ENCODE measurements at places on chromosomes 3 and 15. TPM values are rescaled to one million over a fixed set of nuclear protein-coding genes. Genes with fewer than 3 reads are reported as not detected.
A peak's percentile ranks its signal among the peaks of the same experiment; 100 is the strongest.

DNA sequence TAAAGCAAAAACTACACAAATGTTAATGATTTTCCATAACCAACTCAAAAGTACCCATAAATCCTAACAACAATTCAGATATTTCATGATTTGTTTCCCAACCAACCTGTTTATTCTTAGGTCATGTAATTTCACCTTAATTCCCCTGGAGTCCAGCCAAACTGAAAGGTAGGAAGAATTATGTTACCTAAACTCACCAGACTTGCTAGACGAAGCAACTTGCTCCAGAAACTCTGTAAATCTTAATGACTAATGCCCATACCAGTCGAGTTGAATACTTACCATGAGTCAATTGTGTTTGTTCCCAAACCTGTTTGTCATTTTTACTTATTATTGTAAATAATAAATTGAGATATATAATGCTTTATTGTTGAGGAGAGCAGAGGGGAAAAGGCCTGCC is 1030.0 kb downstream of the TBL1XR1 start:
- H3K4me3 ChIP-seq, result no peak overlapping the region
- no peak for DNase-seq
- no peaks in the 10 kb centered on the region for H3K4me1 ChIP-seq
- H3K27me3 ChIP-seq, result no peaks in the 10 kb centered on the region
- no peaks in the 10 kb centered on the region for H3K36me3 ChIP-seq
- no peak overlapping the region for H3K27ac ChIP-seq

GRCh38 chr3:39275052-39275451 is 4.8 kb downstream of the CX3CR1 start:
- no peak overlapping the region for H3K27ac ChIP-seq
- H3K4me1 ChIP-seq, result peaks cover 5% of the 10 kb centered on the region
- no peaks in the 10 kb centered on the region for H3K27me3 ChIP-seq

DNA sequence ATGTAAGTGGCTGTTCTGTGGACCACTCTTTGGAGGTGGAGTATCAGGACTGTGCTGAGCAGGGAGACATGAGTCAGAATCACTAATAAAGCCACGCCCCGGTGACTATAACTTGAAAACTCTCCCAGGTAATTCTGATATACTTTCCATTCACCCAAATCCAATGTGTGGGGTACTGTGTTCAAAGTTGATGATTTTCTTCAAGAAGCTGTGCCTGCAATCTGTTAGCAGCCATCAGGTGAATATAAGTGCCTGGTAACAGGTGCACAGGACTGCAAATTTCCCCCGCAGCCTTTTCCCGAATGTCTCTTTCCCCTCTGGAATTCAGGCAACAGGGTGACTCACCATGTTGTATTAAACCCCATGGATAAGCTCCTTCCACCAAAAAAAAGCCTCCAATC is 17.0 kb downstream of the MAGI1 start:
- H3K4me1 ChIP-seq, result peaks cover 6% of the 10 kb centered on the region
- no peaks in the 10 kb centered on the region for H3K27me3 ChIP-seq
- no peaks in the 10 kb centered on the region for H3K36me3 ChIP-seq
- DNase-seq, result no peak

DNA sequence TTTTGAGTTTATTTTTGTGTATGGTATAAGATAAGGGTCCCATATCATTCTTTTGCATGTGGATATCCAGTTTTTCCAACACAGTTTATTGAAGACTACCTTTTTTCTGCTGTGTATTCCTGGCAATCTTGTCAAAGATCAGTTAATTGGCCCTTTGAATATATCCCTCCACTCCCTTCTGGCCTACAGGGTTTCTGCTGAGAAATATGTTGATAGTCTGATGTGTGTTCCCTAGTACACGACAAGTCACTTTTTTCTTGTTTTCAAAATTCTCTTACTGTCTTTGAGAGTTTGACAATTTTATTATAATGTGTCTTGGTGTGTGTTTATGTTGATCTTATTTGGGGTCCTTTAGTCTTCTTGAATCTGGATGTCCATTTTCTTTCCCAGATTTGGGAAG is 129.2 kb downstream of the ISL2 start:
- no peak for DNase-seq
- H3K36me3 ChIP-seq, result peaks cover 24% of the 10 kb centered on the region
- H3K27me3 ChIP-seq, result no peaks in the 10 kb centered on the region
- H3K27ac ChIP-seq, result no peak overlapping the region

DNA sequence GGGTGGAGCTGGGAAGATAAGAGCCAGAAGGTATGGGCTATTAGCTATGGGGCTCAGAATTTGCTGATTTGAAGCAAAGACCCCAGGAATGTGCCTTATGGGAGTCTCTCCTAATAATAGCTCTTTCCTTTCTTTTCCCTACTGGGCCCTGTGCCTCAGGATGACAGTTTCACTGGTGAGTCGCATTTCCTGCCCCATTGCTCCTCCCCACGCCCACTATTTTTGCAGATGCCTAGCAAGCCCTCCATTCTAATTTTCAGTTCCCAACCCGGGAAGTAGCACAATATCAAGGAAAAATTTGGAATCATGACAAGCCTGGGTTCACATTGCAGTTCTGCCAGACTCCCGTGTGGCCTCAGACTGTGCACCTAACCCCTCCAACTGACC is 583 bp downstream of the IL17RE start:
- no peaks in the 10 kb centered on the region for H3K4me1 ChIP-seq
- no peaks in the 10 kb centered on the region for H3K27me3 ChIP-seq
- peak overlapping the region; percentile 37 for H3K27ac ChIP-seq
- H3K36me3 ChIP-seq, result no peaks in the 10 kb centered on the region

DNA sequence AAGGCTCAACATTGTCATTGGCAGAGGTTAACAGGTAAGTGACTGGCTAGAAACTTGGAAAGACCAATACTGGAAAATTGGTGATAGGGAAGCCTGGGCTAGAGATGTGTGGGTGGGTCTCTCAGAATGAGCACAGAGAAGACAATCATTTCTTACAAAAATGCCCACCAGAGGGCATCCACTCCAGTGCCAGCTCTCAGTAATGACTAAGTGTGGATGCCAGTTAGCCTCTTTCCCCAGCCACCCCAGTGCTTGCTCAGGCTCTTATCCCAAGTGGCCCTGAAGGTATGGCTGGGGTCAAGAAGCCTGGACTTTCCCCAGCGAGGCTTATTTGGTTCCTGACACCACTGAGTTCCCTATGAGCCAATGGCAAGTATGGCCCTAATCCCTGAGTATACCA is 115.9 kb upstream of the ST8SIA2 start:
- H3K27me3 ChIP-seq, result no peaks in the 10 kb centered on the region
- no peak overlapping the region for H3K4me3 ChIP-seq
- no peak overlapping the region for H3K27ac ChIP-seq
- no peak for DNase-seq
- no peaks in the 10 kb centered on the region for H3K4me1 ChIP-seq
- H3K36me3 ChIP-seq, result no peaks in the 10 kb centered on the region

- peaks cover 16% of the 10 kb centered on the region for H3K4me1 ChIP-seq
- no peak for DNase-seq
- H3K4me3 ChIP-seq, result no peak overlapping the region
- no peaks in the 10 kb centered on the region for H3K27me3 ChIP-seq
- H3K27ac ChIP-seq, result no peak overlapping the region
- H3K36me3 ChIP-seq, result no peaks in the 10 kb centered on the region
Measured at GRCh38 chr15:72033285-72033684, 84.7 kb downstream of the MYO9A start.

GRCh38 chr15:50341616-50342136 is 13.3 kb downstream of the GABPB1 start:
- H3K36me3 ChIP-seq, result no peaks in the 10 kb centered on the region
- no peak overlapping the region for H3K4me3 ChIP-seq
- H3K27ac ChIP-seq, result no peak overlapping the region
- no peak for DNase-seq
- H3K4me1 ChIP-seq, result no peaks in the 10 kb centered on the region

GRCh38 chr3:144384241-144384979 is 412.8 kb downstream of the DIPK2A start:
- DNase-seq, result no peak
- H3K36me3 ChIP-seq, result no peaks in the 10 kb centered on the region
- H3K4me3 ChIP-seq, result no peak overlapping the region
- no peak overlapping the region for H3K27ac ChIP-seq

DNA sequence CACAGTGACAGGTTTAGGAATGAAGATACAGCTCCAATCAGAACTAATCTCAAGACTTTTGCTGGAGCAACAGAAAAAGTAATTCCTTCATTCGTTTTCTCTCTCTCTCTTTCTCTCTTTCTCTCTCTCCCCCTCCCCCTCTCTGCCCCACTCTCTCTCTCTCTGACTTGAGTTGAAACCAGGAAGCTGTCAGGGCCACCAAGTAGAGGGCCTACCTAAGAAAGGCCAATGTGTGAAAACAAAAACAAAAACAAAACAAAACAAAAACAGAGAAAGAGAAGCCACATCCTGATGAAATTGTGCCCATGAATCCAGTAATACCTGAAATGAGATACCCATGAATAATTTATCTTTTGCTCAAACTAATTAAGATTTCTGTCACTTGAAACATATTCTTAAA is 72.9 kb downstream of the ATP8B4 start:
- no peak for DNase-seq
- H3K4me1 ChIP-seq, result no peaks in the 10 kb centered on the region
- no peak overlapping the region for H3K27ac ChIP-seq

GRCh38 chr15:62558640-62559380 is 393.7 kb upstream of the C2CD4B start:
- peak overlapping the region; percentile 73 for H3K27ac ChIP-seq
- no peaks in the 10 kb centered on the region for H3K27me3 ChIP-seq
- peak; percentile 78 for DNase-seq

DNA sequence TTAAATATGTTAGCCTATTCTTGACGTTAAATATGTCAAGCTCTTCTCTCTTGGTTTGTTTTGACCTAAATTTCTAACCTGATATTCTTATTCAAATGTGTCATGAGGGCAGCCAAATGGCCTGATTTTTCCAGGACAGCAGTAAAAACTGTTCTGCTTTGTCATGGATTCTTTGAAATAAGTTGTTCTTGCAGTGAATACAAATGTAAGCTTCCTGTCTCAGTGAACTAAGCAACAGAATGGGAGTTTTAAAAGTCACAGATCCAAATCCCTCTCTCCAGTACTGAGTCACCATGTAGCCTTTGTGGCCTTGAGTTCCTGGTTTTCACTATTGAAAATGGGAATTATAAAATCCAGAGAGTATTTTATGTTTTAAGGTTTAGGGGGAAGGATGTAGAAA is 301.8 kb downstream of the NLGN1 start:
- no peaks in the 10 kb centered on the region for H3K4me1 ChIP-seq
- H3K4me3 ChIP-seq, result no peak overlapping the region
- no peaks in the 10 kb centered on the region for H3K27me3 ChIP-seq
- H3K36me3 ChIP-seq, result no peaks in the 10 kb centered on the region
- DNase-seq, result no peak
- H3K27ac ChIP-seq, result no peak overlapping the region

- peaks cover 27% of the 10 kb centered on the region for H3K36me3 ChIP-seq
- H3K27me3 ChIP-seq, result no peaks in the 10 kb centered on the region
- peaks cover 81% of the 10 kb centered on the region for H3K4me1 ChIP-seq
- H3K4me3 ChIP-seq, result no peak overlapping the region
- DNase-seq, result peak; percentile 49
- peak overlapping the region; percentile 88 for H3K27ac ChIP-seq
Measured at GRCh38 chr15:85578941-85579701, 198.7 kb downstream of the AKAP13 start.

GRCh38 chr15:78685159-78685921 is 44.3 kb upstream of the CHRNB4 start:
- no peaks in the 10 kb centered on the region for H3K27me3 ChIP-seq
- peaks cover 16% of the 10 kb centered on the region for H3K4me1 ChIP-seq
- H3K4me3 ChIP-seq, result no peak overlapping the region
- no peaks in the 10 kb centered on the region for H3K36me3 ChIP-seq
- no peak overlapping the region for H3K27ac ChIP-seq

- no peak overlapping the region for H3K27ac ChIP-seq
- peaks cover 7% of the 10 kb centered on the region for H3K36me3 ChIP-seq
- peaks cover 99% of the 10 kb centered on the region for H3K4me1 ChIP-seq
- no peaks in the 10 kb centered on the region for H3K27me3 ChIP-seq
Measured at GRCh38 chr3:124777762-124778470, 47.7 kb downstream of the UMPS start.

- no peak for DNase-seq
- H3K27me3 ChIP-seq, result no peaks in the 10 kb centered on the region
- H3K27ac ChIP-seq, result no peak overlapping the region
- H3K36me3 ChIP-seq, result peaks cover 3% of the 10 kb centered on the region
- no peak overlapping the region for H3K4me3 ChIP-seq
- H3K4me1 ChIP-seq, result no peaks in the 10 kb centered on the region
Measured at GRCh38 chr15:80177156-80177555, 24.4 kb downstream of the FAH start.

DNA sequence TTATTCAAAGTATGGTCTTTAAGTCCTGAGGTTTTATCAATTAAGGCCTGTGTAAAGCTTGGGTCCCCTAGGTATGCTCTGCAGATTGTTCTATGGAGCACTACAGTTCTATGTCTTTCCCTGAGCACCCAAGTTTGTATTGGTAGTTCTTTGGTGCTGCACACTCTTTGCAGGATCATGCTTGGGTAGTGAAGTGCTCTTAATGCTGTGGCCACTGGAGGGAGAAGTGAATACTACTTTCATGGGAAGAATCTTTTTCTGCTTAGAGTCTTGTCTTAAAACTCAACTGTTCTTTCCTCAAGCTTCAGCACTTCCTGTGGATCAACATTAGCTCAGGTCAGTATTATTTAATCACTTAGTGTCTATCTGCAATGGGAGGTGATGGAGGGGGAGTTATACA is 93.6 kb upstream of the CFAP20DC start:
- no peaks in the 10 kb centered on the region for H3K27me3 ChIP-seq
- H3K4me3 ChIP-seq, result no peak overlapping the region
- H3K36me3 ChIP-seq, result no peaks in the 10 kb centered on the region

DNA sequence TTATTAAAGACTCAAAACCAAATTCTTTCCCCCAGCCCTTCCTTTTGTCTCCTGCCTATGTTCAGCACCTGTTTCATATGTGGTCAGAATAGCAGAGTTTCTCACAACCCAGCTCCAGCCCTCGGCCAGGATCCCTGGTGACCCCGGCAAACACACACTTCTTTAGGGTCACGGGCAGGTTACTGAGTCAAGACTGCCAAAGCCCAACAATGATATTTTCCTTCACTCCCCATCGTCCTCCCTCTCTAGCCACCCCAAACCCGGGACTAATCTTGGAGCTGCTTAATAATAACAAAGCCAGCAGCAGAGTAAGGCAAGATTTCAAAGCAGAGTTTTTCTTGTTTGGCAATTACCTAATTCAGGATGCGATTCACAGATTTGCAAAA is 25.5 kb downstream of the RARB start:
- DNase-seq, result no peak
- H3K4me1 ChIP-seq, result peaks cover 44% of the 10 kb centered on the region
- peak overlapping the region; percentile 22 for H3K4me3 ChIP-seq
- H3K36me3 ChIP-seq, result no peaks in the 10 kb centered on the region
- H3K27me3 ChIP-seq, result no peaks in the 10 kb centered on the region
- H3K27ac ChIP-seq, result peak overlapping the region; percentile 71

The C3orf70 gene
- 2.8 TPM for total RNA-seq

The CFAP44 gene
- 1.8 TPM for total RNA-seq

The FETUB gene
- total RNA-seq, result not detected

The LOXL1 gene
- total RNA-seq, result 20.7 TPM

The PROK2 gene
- not detected for total RNA-seq

The DUOX1 gene
- total RNA-seq, result 0.67 TPM

The GOLGA6B gene
- not detected for total RNA-seq

The RBSN gene
- total RNA-seq, result 19.1 TPM

The BSN gene
- 1.6 TPM for total RNA-seq

All from heart left ventricle (tissue), 16 donors.